ENCODE measurements at places on chromosomes 6 and 20. TPM values are rescaled to one million over a fixed set of nuclear protein-coding genes. Genes with fewer than 3 reads are reported as not detected.

DNA sequence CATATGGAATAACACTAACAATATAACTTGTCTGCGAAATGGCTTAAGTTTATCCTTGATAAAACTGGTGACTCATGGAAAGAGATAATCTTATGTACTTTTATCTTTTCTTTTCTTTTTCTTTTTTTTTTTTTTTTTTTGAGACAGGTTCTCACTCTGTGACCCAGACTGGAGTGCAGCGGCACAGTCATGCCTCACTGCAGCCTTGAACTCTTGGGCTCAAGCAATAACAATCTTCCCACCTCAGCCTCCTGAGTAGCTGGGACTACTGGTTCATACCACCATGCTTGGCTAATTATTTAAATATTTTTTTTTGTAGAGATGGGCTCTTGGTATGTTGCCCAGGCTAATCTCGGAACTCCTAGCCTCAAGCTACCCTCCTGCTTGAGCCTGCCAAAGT, 68.1 kb upstream of the SCGN start:
- DNase-seq = no peak

GRCh38 chr6:25485821-25486534, 166.0 kb upstream of the SCGN start:
- DNase-seq = no peak

- no peak for DNase-seq
Observed at GRCh38 chr6:56311061-56311460, 63.7 kb upstream of the COL21A1 start.

- DNase-seq = no peak
Observed at GRCh38 chr6:126118058-126118755, 131.9 kb downstream of the TRMT11 start.

- DNase-seq = no peak
Observed at GRCh38 chr6:150915131-150915879, 49.8 kb downstream of the MTHFD1L start.

GRCh38 chr6:28776269-28777146, 147.3 kb downstream of the TRIM27 start:
- no peak for DNase-seq

GRCh38 chr20:37102571-37102970, 6.8 kb upstream of the RBL1 start:
- DNase-seq = no peak

The BRPF3 gene
- total RNA-seq = 24.4 TPM

The PTGIS gene
- 1.8 TPM for total RNA-seq

The MATN4 gene
- 5.1 TPM for total RNA-seq

The ID4 gene
- total RNA-seq = not detected

The MRAP2 gene
- total RNA-seq = not detected

The RGS17 gene
- not detected for total RNA-seq

The TFAP2D gene
- total RNA-seq = not detected

The CALHM4 gene
- not detected for total RNA-seq

All from activated T-cell treated with anti-CD3 and anti-CD28 coated beads, Interleukin-2, amount 50 U/mL, for 72 hours (primary cell).